SJSA1 (cell line): ENCODE measurements at places on chromosomes 3 and 15.

GRCh38 chr15:63481105-63481810 lies 23.1 kb upstream of the USP3 start:
- DNase-seq, result no peak

DNA sequence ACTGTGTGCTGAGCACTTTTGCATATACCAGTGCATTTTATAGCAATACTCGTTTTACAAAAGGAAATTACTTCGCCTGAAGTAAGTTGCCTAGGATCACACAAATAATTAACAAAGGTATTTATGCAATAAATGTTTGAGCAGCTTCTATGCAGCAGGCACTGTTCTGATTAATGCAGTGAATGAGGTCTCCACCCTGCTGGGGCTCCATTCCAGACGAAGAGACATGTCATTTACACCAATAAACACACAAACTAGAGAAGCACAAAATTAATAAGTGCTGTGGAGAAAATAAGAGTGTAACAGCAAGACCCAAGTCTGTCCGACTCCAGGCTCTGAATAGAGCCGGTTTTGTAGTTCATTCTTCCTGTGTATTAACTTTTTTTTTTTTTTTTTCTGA lies 17.5 kb downstream of the NOX5 start:
- no peak for DNase-seq

GRCh38 chr3:10964537-10965167 lies 27.9 kb upstream of the SLC6A1 start:
- no peak for DNase-seq

- DNase-seq, result no peak
Measured at GRCh38 chr3:158770741-158771350, 31.0 kb upstream of the MFSD1 start.

DNA sequence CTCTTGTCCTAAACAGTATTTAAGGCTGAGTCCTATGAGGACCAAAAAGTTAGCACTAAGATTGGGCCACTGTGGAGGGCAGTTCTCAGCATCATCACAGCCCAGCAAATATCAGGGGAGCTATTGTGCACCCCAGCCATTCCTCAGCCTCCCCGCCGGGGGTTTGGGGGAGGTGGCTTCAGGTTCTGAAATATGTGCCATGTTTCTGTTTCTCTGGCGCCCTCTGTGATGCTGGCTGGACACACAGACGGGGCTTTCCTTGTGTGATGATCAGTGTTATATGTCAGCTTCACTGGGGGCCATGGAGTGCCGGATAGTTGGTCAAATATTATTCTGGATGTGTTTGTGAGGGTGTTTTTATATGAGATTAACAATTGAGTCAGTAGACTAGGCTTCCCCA lies 106.8 kb downstream of the GABRG3 start:
- no peak for DNase-seq

DNA sequence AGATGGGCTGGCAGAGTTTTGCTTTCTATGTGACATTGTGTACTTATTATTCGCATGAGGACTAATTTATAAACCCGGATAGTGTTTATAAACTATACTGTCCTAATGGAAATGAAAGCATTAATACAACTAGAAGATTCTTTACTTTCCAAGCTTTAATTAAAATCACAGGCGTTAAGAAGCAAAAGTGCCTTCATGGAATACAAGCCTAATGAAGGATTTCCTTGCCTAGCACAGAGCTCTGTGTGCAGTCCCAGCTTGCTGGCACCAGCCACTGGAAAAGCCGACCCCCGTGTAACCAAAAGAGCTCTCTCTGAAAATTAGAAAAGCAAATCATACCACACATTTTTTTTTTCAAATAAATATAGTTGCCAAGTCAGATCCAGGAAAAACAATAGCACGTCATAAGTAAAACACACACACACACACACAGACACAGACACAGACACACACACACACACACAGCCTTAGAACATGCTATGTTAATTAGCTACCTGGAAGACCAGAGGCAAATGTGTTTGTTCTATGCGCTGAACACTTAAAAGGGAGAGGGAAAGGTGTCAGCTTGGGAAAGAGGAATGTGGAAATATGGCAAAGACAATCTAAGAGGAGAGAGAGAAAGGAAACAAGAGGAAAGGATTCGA lies 1084.2 kb downstream of the TUSC7 start:
- no peak for DNase-seq

DNA sequence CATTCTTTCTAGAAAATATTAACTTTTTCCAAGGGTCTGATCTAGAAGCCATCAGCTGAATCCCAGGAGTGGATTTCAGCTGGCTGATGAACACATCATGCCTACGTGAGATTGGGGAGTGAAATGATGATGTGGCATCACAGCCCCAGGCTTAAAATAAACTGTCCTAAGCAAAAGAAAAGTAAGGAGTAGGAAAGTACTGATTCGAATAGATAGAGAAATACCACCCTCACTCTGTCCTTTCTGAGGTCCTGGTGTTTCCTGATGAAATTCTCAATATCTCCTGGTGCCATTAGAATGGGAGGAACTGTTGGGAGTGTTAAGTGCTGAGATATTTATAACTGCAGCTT lies 376.8 kb upstream of the SEMA6D start:
- DNase-seq, result no peak

GRCh38 chr3:62180514-62180913 lies 192.8 kb downstream of the FEZF2 start:
- no peak for DNase-seq

- DNase-seq, result no peak
Measured at GRCh38 chr3:22977650-22978289, 225.4 kb upstream of the UBE2E2 start.

GRCh38 chr3:17983106-17983505 lies 240.7 kb upstream of the TBC1D5 start:
- no peak for DNase-seq

GRCh38 chr3:125219261-125219701 lies 6.7 kb upstream of the SLC12A8 start:
- DNase-seq, result no peak

DNA sequence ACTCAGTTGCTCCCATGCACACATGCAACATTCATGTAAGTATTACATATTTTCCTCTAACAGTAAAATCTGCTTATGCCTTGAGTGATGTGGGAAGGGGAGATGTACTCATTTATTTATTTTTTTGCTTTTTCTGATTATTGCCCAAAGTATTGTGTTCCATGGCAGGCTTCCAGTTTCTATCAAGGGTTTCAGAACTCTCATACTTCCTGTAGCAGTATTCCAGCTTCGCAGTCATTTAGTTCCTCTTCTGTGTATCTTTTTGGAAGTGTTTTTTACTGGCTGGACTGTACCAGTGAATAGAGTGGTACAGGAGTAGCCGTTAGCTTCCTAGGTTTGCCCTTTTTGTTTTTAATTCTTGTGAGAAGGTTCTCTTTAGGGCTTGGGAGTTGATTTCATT lies 26.9 kb downstream of the RAB11A start:
- no peak for DNase-seq

GRCh38 chr15:23436421-23436820 lies 10.6 kb downstream of the GOLGA6L2 start:
- DNase-seq, result no peak

DNA sequence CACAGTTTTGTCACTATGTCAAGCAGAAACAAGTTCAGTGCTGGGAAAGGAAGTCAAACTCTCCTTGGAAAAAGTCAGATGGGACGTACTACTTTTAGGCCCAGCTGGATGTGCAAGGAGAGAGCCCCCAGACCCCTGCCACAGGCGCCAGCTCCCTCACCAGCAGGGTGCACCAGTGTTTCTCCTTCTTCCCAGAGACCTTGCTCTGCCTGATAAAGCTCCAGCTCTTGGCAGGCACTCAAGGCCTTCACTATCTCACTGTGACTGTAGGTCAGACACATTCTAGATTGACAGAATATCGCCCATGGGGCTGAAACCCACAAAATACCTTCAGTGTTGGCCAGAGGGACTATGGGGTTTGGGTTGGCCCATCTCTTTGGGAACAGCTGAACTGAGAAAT lies 54.8 kb upstream of the CHRNB4 start:
- no peak for DNase-seq

GRCh38 chr3:105722943-105723556 lies 145.8 kb downstream of the CBLB start:
- no peak for DNase-seq

DNA sequence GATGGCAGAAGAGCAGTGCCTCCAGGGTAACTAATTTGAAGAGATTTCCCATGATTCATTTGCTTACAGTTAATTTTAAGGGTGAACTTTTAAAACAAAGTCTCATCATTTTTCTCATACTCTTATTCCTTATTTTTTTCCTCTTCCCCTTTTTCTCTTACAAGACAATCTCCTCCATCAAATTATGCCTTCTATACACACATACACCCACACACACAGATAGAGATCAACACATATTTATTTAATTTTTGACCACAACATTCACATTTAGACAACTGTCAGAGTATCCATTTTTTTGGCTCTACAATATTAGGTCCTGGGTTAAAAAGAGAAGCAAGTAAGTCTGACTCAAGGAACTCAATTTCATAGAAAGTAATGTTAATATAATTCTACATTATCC lies 37.6 kb downstream of the AAGAB start:
- no peak for DNase-seq

GRCh38 chr3:144433006-144433405 lies 461.4 kb downstream of the DIPK2A start:
- DNase-seq, result no peak

GRCh38 chr3:180571831-180572598 lies 29.9 kb upstream of the TTC14 start:
- no peak for DNase-seq
